ENCODE measurements at places on chromosomes 4 and X. TPM values are rescaled to one million over a fixed set of nuclear protein-coding genes. Genes with fewer than 3 reads are reported as not detected.

DNA sequence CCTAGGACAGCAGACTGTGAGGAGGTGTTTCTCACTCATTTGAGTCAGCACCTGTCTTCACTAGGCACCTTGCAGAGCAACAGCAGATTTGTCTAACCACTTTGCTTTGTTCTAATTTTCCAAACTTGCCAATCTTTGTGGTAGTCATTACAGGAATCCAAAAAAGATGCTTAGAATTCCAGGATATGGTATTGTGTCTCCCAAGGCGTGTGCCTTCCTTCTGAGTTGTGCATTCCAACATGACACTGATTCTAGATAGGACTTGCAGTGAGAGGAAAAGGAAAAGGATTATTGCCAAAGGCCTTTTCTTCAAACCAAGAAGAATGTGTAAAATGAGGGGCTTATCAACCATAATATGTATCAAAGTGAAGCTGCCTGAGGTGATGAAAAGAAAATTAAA lies 126.2 kb downstream of the MAPK10 start:
- no peak overlapping the region for H3K27ac ChIP-seq
- H3K36me3 ChIP-seq = no peaks in the 10 kb centered on the region
- peaks cover 14% of the 10 kb centered on the region for H3K4me1 ChIP-seq
- H3K4me3 ChIP-seq = peak overlapping the region; percentile 12
- peaks cover 8% of the 10 kb centered on the region for H3K27me3 ChIP-seq
- peak; percentile 47 for DNase-seq

DNA sequence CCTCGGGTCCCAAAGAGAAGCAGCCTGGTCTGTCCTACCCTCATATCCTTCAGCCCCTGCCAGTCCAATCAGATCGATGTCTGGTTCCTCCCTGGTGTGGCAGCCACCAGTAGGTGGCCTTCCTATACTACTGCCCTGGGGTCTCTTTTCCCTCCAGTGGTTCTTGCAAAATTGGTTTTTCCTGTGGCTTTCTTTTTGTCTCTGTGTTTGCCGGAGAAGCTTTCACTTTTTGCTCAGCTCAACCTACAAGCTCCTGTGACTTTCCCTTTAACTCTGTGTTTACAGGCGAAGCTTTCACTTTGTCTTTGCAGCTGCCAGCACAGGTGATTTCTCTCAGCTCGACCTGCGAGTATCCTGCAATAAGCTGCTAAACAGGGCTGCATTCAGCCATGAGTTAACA lies 46.8 kb downstream of the UGT2A3 start:
- no peak for DNase-seq
- H3K27me3 ChIP-seq = no peaks in the 10 kb centered on the region
- H3K27ac ChIP-seq = no peak overlapping the region

DNA sequence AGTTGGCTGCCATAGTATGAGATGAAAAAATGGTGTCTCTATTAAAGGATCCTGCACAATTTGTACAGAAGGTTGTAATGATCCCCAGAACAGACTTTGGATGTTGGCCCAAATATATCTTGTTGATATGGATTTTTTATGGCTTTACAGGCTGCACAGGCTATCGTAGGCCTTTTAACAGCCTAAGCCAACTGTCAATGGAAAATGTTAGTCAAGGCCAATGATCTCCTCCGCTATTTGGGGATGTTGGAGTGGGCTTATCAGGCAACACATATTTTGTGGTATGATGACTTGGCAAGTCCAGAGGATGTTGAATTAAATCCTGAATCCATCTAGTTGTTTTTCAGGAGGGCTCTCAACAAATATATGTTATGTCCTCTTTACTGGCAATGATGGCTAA lies 42.1 kb downstream of the ZCCHC13 start:
- no peak for DNase-seq
- H3K27me3 ChIP-seq = no peaks in the 10 kb centered on the region
- H3K27ac ChIP-seq = no peak overlapping the region
- H3K36me3 ChIP-seq = no peaks in the 10 kb centered on the region
- H3K4me1 ChIP-seq = peaks cover 21% of the 10 kb centered on the region

- no peaks in the 10 kb centered on the region for H3K4me1 ChIP-seq
- no peak overlapping the region for H3K27ac ChIP-seq
- H3K27me3 ChIP-seq = peaks cover 12% of the 10 kb centered on the region
- H3K4me3 ChIP-seq = no peak overlapping the region
These were observed 83.9 kb upstream of the NKX1-1 start for GRCh38 chr4:1490011-1490653.

GRCh38 chr4:124644621-124645020 lies 67.9 kb downstream of the ANKRD50 start:
- DNase-seq = no peak
- H3K4me1 ChIP-seq = peaks cover 60% of the 10 kb centered on the region
- no peak overlapping the region for H3K4me3 ChIP-seq
- H3K27ac ChIP-seq = no peak overlapping the region
- H3K36me3 ChIP-seq = no peaks in the 10 kb centered on the region

DNA sequence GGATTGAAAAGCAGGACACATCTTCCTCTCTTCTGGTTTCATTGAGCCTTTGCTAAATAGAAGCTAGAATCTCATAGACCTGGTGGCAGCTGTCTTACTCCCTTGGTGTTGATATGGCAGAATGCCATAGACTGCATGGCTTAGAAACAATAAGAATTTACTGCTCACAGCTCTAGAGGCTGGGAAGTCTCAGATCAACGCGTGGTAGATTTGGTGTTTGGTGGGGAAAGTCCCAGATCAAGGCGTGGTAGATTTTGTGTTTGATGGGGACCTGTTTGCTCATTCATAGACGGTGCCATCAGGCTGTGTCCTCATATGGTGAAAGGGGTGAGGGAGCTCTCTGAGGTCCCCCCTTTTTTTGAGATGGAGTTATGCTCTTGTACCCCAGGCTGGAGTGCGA lies 57.6 kb upstream of the PPP2R3B start:
- peak overlapping the region; percentile 7 for H3K4me3 ChIP-seq
- peaks cover 17% of the 10 kb centered on the region for H3K4me1 ChIP-seq
- H3K36me3 ChIP-seq = peaks cover 16% of the 10 kb centered on the region

DNA sequence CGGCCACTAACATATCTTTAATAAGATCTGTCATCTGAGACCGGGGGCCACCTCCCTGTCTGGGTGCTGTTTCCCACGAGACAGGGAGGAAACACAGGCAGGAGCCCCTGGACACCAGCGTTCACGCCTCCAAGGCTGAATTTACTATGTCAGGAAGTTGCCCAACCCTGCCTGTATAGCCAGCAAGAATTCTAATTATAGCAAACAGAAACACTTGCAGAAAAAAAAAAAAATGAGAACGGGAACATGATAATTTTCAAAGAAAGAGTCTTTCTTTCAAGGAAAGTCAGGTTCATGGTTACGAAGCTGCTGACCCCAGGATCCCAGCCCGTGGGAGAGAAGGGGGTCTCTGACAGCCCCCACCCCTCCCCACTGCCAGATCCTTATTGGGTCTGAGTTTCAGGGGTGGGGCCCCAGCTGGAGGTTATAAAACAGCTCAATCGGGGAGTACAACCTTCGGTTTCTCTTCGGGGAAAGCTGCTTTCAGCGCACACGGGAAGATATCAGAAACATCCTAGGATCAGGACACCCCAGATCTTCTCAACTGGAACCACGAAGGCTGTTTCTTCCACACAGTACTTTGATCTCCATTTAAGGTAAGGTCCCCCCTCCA lies at the start of gene IL3RA:
Gene IL3RA, plus strand, starts transcription at position 455 of the 613 bp plus-strand sequence. CDS start 4,981 bp downstream, outside the sequence.
- peaks cover 14% of the 10 kb centered on the region for H3K4me1 ChIP-seq
- peak within 1 kb of the TSS; percentile 85 for H3K4me3 ChIP-seq
- H3K36me3 ChIP-seq = no peaks in the 10 kb centered on the region
- H3K27ac ChIP-seq = no peak within 1 kb of the TSS
- DNase-seq = peak; percentile 26

DNA sequence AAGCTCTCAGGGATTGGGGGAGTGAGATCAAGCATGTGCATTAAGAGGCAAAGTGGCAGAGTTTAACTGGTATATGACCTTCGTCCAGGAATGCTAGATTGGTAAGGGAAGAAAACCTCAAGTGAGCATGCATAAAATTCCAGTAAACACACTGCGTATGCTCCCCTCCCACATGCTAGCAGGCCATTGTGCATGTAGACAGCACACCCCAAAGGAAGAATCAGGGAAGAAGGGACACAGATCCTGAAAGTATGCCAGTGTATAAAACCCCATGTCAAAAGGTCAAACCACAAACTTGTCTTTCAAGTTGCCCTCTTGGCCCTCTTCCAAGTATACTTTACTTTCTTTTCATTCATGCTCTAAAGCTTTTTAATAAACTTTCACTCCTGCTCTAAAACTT lies 405.2 kb upstream of the CNKSR2 start:
- no peaks in the 10 kb centered on the region for H3K36me3 ChIP-seq
- no peaks in the 10 kb centered on the region for H3K27me3 ChIP-seq
- no peaks in the 10 kb centered on the region for H3K4me1 ChIP-seq
- no peak for DNase-seq

GRCh38 chr4:7201420-7202305 lies 9.3 kb downstream of the SORCS2 start:
- no peak for DNase-seq
- no peaks in the 10 kb centered on the region for H3K36me3 ChIP-seq
- H3K4me1 ChIP-seq = peaks cover 27% of the 10 kb centered on the region
- H3K27me3 ChIP-seq = peaks cover 5% of the 10 kb centered on the region

- peaks cover 39% of the 10 kb centered on the region for H3K36me3 ChIP-seq
- peaks cover 1% of the 10 kb centered on the region for H3K27me3 ChIP-seq
- peak overlapping the region; percentile 47 for H3K4me3 ChIP-seq
- DNase-seq = peak; percentile 62
- H3K4me1 ChIP-seq = peaks cover 30% of the 10 kb centered on the region
These were observed 6.3 kb downstream of the MAGED1 start for GRCh38 chrX:51899741-51900140.

The MAGEA1 gene
- not detected for total RNA-seq

All from HFFc6 (cell line).